ENCODE measurements at places on chromosomes 7 and 10.

- DNase-seq = no peak
Observed at GRCh38 chr10:127441350-127442219, 107.5 kb upstream of the NPS start.

DNA sequence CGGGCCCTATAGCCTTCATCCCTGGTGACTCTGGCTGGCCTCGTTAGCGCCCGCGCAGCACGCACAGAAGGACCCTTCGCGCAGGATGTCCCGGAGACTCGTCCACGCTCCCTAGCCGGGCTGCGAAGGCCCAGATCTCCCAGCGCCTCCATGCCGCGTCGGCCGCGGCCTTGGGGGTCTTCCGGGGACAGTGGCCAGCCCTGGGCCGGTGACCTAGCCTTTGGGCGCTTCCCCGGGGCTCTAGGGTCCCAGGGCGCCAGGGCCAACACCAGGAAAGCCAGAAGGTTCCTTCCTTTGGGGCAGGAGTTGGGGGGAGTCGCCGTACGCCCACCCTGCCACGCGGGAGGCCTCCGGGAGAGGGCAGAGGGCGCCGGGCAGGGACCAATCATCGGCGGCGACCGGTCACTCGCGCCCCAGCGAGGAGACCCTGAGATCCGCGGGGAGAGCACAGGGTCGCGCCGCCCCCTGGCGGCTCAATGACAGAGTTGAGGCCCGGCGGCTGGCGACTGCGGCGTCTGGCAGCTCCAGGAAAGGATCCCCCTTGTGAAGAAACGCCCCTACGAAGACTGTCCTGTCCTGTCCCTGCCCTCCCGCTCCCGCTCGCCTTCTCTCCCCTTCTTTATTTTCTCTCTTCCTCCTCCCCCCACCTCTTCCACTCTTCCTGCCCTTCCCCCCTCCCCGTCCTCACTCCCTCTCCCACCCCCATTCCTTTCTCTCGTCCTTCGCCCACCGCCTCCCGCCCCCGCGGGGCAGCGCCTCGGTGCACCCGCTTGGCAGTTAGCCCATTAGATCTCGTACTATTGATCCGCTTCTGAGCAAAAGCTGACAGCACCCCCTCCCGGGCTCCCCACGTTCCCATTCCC, 62.3 kb upstream of the LBX1 start:
- DNase-seq = peak; percentile 50

DNA sequence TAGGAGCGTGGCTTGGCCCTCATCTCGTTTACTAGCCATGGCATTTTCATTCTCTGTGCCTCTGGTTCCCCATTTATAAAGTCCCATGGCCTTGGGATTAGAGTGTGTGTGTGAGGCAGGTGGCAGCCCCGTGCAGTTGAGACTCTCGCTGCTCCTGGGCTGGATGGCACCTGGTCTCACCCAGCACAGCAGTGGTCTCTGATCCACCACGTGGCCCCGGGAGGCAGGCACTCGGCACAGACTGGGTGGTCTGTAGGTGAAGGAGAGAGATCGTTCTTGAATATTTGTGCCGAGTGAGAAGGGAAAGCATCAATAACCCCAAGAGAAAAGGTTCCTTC, 50.4 kb downstream of the CALML3 start:
- no peak for DNase-seq

DNA sequence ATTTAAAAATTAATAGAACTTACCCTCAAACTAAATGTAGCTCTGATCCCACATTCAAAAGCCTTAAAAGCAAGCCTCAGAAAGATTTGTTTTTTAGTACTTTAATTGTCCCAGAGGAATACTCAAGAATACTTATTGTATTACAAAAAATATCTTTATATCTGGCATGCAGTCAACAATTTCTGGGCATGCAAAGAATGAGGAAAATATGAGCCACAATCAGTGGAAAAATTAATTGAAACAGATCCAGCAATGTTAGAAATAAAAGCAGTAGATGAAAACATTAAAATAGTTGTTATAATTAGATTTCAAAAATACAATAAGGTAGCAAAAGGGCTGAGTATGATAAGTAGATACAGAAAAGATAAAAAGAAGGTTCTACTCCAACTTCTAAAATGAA, 154.7 kb downstream of the PON1 start:
- no peak for DNase-seq

DNA sequence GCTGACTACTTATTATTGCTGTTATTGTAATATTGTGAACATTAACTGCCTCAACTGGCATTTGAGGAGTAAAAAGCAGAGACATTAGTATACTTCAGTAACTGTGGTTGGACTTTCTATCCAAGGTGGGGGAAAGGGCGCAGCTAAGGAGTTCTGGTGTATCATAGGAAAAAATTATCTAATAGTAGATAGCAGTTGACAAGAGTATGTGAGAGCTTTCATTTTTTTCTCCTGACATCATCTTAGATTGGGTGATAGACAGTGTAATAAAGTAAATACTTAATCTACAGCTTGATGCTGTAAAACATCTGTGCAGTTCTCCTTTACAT, 68.9 kb downstream of the PHTF2 start:
- DNase-seq = peak; percentile 53

- DNase-seq = no peak
Observed at GRCh38 chr7:29843093-29843492, 36.8 kb downstream of the WIPF3 start.

DNA sequence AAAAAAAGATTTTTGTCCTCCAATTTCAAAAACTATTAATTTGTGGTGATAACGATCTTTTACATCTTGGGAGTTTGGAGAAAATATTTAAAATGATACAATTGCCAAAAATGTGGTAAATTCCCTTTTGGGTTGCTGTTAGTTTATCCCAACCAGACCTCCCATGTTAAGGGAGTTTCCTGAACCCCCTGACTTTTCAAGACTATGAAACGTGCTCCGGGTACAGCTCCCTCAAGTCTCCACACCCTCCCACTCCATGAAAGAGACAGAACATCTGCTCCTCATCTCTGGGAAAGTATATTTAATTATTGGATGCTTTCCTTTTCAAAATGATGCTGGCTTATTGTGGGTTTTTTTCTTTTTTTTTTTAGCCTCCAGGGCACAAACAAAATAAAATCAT, 534.6 kb upstream of the NRP1 start:
- DNase-seq = no peak

DNA sequence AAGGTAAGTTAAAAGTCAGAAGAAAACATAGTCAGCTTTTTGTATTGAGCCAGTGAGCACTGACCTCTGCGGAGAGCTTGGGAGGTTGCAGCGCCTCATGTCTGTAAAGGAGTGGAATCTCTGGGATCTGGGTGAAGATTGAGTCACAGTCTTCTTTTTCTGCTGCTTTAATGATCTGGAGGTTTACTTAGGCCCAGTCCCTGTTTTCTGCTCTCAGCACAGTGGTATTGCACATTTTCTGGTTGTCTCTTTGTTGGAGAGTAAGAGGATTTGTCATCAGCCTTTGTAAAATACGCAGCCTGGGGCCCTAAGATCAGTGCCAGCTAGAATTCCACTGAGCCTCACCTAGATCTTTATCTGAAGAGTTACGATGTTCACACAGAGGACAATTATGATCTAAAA, 58.3 kb upstream of the GJD4 start:
- peak; percentile 13 for DNase-seq

DNA sequence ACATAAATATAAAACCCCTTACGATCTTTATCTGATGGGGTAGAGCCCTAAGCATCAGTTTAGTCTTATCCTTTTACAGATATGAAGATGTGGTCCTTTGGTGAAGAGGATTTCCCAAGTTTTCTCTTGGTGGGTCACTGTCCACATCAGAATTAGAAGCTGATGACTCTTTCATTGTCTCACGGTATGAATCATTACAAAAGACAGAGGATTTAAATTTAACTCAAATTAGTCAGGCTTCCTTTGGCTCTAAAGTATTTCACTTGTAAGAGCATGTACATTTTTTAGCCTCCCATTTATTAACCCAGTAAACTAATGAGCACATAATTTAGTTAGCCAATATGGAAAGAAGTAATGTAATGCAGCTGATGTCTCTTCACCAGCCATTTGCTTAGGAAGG, 49.9 kb upstream of the TMEM26 start:
- DNase-seq = no peak

DNA sequence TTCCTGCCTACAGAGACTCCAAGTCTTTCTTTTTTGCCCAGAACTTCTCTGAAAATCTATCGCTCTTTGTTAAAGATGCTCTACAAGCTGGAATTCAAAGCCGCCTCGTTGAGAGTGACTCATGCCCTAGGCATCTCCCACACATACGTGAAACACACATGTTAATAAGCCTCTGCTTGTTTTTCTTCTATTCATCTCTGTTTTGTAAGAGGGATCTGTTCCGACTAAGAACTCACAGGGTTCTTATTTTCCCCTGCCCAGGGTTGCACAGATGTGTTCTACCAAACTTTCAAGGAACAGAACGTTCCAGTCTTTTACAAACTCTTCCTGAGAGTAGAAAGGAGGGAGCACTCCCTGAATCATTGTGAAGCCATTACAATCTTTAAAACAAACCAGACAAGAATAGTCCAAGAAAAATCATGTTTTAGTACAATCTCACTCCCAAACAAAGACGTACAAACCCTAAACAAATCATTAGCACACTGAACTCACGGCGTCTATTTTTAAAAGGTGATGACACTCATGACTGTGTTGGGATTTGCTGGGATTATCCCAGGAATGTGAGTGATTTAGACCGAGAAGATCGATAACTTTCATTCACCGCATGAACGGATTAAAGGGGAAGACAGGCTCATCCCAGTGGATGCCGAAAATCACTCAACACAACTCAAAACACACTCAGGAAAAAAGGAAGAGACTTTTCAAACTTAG, 55.3 kb upstream of the INPP5A start:
- peak; percentile 49 for DNase-seq

DNA sequence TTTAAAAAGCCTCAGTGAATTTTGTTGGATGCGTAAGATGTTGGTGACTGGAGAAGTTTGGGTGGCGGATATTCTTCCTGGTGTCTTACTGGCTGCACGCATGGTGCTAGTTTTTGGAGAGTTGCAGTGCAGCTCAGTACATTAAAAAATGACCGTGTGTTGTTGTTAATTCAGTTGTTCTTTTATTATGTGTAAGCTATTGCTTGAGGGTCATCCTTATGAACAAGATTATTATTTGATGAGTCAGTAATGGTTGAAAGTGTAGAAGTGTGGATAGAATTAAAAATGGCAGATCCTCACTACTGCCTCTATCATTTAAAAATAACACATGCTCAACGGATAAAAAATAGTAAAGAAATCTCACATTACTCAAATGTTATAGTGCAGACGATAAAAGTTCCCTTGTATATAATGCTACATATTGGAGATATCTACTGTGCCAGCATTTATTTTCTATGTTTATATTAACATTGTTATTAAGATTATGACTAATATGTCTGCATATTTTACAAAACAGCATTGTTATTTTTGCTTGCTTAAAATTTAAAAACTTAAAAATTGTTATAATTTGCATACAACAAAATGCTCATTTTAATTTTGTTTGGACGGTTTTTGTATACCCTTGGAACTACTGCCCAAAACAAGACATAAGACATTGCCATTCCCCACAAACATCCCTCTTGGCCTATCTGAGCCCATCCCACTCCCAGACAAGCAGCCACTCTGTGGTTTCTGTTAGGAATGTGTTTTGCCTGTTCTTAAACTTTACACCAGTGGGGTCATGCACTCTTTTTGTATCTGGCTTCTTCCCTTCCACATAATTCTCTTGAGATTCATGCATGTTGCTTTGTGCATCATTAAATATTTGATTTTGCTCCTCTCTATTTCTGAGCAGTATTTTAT, 142.0 kb downstream of the DOCK1 start:
- no peak for DNase-seq

DNA sequence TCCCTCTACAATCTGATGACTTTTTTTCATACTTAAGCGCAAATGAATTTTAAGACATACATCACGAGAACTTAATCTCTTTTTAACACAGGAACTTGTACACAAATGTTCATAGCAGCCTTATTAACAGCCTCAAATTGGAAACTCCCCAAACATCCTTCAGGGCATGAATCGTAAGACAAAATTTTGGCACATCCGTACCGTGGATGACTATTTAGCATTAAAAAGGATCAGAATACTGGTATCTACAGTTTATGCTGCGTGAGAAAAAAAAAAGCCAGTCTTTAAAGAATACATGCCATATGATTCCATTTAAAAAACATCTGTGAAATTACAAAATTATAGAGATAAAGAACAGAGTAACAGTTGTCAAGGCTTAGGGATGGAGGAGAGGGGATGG, 46.8 kb downstream of the PDE1C start:
- DNase-seq = no peak

GRCh38 chr7:70285187-70285586, 686.9 kb downstream of the AUTS2 start:
- DNase-seq = no peak

DNA sequence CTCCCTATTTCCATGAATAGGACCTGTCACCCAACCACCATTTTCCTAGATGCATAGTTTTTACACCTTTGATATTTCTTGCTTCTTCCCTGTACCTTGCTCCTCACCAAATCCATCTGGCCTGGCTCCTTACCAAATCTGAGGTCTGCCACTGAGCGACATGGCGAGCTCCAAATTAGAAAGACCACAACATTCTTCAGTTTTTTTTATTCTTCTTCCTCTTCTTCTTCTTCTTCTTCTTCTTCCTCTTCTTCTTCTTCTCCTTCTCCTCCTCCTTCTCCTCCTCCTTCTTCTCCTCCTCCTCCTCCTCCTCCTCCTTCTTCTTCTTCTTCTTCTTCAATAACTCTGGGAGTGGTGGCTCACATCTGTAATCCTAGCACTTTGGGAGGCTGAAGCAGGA, 7.1 kb downstream of the CPED1 start:
- DNase-seq = no peak

- DNase-seq = no peak
Observed at GRCh38 chr7:151660141-151660540, 140.4 kb upstream of the RHEB start.

DNA sequence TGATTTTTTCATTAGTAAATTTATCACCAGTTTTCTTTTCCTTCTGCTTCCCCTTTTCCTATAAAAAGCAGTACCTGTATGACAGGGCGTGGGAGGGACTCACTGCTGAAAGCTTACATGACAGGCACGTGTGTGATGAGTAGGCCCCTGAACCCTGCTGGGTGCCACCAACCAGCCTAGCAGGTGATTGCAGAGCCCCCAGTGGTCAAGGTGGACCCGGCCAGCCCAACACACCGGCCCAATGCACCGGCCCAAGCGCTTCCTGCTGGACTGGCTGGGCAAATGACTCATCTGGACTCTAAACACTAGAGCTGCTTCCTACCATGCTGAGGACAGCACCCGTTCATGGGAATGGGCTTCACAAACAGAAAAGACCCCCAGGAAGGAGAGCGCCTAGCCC, 89.8 kb upstream of the TMEM72 start:
- no peak for DNase-seq

DNA sequence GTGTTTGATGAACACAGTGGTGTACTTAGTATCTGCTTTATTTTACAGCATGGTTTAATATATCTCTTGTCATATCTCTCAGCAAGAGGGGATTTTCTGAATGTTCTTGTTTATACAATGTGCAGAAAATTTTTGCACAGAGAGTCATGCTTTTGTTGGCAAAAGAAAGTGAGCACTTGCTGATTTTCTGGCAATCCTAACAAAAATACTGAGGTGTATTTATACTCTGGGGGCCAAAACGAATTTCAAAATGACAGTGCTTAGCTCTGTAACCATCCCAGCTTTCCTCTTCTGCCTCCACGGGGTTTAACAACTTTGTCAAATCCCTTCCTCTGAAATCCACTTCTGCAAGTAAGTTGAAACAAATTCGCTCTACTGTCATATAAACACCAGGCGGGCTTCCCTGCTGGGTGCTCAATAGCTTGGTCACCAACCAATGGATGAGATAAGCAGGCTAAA, 169.2 kb downstream of the NOC3L start:
- DNase-seq = no peak

- DNase-seq = no peak
Observed at GRCh38 chr7:45048748-45049147, 40.0 kb downstream of the NACAD start.

GRCh38 chr7:16695621-16696237, 49.7 kb downstream of the BZW2 start:
- DNase-seq = peak; percentile 87

Measured in dermis blood vessel endothelial cell (primary cell).